Small intestine (tissue), 16 donors: ENCODE measurements at places on chromosomes 1 and 21. TPM values are rescaled to one million over a fixed set of nuclear protein-coding genes. Genes with fewer than 3 reads are reported as not detected.

- no peak overlapping the region for H3K4me3 ChIP-seq
- no peak for DNase-seq
- no peak overlapping the region for H3K27ac ChIP-seq
- no peaks in the 10 kb centered on the region for H3K27me3 ChIP-seq
These were observed 12.2 kb downstream of the HDAC1 start for GRCh38 chr1:32303997-32304622.

- H3K36me3 ChIP-seq: peaks cover 52% of the 10 kb centered on the region
- H3K4me1 ChIP-seq: peaks cover 3% of the 10 kb centered on the region
- peak overlapping the region; percentile 58 for H3K27ac ChIP-seq
- no peaks in the 10 kb centered on the region for H3K27me3 ChIP-seq
- peak overlapping the region; percentile 8 for H3K4me3 ChIP-seq
These were observed 12.4 kb downstream of the PSEN2 start for GRCh38 chr1:226882631-226883409.

- no peak overlapping the region for H3K27ac ChIP-seq
- no peaks in the 10 kb centered on the region for H3K27me3 ChIP-seq
- no peak overlapping the region for H3K4me3 ChIP-seq
- no peaks in the 10 kb centered on the region for H3K4me1 ChIP-seq
- DNase-seq: peak; percentile 48
- H3K36me3 ChIP-seq: no peaks in the 10 kb centered on the region
These were observed 67.4 kb downstream of the DMRTB1 start for GRCh38 chr1:53526451-53527101.

GRCh38 chr1:33161061-33161681 is 20.7 kb downstream of the TRIM62 start:
- H3K4me3 ChIP-seq: no peak overlapping the region
- DNase-seq: peak; percentile 47
- no peaks in the 10 kb centered on the region for H3K4me1 ChIP-seq

DNA sequence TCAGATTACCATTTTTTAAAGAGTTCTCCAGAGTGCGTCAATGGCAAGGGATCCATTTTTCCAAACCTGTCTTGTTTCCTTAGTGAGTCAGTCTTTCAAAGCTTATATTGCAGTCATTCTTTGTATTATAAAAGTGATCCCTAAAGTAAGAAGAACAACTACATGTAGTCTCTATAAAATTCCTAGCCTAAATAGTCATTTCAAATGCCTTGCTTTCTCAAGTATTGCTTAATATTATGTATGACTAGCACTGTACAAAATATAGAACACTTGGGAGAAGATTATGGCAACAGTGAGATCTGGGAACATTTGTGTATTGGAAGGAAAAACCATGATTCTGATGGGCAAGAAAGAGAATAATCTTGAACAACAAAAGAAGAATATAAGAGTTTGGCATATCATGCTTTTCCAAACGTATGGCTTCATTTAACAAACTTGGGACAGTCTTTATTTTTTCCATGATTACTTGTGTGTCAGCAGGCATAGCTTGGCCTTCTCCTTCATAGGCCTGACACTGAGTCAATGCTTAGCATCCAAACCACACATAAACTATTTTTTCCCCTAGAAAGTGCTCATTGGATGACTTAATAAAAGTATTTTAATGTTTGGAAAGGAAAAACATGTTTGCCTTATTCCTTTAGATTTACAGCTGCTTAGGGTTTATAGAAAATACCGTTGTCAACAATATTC is 547.4 kb downstream of the LTN1 start:
- no peak for DNase-seq
- no peak overlapping the region for H3K27ac ChIP-seq
- H3K36me3 ChIP-seq: no peaks in the 10 kb centered on the region
- H3K27me3 ChIP-seq: no peaks in the 10 kb centered on the region

DNA sequence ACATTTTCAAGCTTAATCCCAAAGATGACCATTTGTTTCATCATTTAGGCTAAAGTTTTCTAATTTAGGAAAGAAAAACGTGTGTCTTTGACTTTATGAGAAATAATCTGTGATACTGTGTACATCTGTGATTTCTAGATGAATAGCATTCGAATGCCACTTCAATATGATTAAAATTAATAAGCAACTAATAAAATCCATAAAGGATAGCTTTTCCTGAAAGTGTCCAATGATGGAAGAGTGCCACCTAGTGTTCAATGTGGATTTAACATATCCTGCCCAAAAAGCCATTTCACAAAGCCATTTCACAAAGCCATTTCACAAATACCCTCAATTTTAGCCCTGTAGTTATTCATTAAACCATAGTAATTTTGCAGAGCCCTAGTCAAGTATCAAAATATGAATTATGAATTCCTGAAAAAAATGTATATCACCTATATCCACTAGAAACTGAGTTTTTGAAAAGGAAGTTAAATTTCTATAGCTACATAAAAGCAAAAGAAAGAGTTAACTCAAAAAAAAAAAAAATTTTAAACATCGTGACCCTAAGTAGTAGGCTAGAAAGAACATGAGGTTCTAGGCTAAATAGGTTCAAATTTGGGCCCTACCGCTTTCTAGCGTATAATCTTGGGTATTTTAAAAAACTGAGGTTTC is 19.1 kb downstream of the NME7 start:
- peaks cover 10% of the 10 kb centered on the region for H3K4me1 ChIP-seq
- peak; percentile 72 for DNase-seq
- H3K4me3 ChIP-seq: no peak overlapping the region
- H3K27ac ChIP-seq: no peak overlapping the region
- H3K36me3 ChIP-seq: no peaks in the 10 kb centered on the region
- no peaks in the 10 kb centered on the region for H3K27me3 ChIP-seq

- peaks cover 5% of the 10 kb centered on the region for H3K4me1 ChIP-seq
- no peaks in the 10 kb centered on the region for H3K27me3 ChIP-seq
- H3K36me3 ChIP-seq: no peaks in the 10 kb centered on the region
- no peak overlapping the region for H3K27ac ChIP-seq
- H3K4me3 ChIP-seq: no peak overlapping the region
- no peak for DNase-seq
These were observed 50.1 kb upstream of the CNN3 start for GRCh38 chr1:94976971-94977548.

GRCh38 chr1:171137580-171137979 is 46.9 kb downstream of the FMO3 start:
- no peak for DNase-seq
- H3K4me3 ChIP-seq: no peak overlapping the region
- H3K27me3 ChIP-seq: no peaks in the 10 kb centered on the region
- no peak overlapping the region for H3K27ac ChIP-seq
- H3K36me3 ChIP-seq: no peaks in the 10 kb centered on the region
- no peaks in the 10 kb centered on the region for H3K4me1 ChIP-seq

DNA sequence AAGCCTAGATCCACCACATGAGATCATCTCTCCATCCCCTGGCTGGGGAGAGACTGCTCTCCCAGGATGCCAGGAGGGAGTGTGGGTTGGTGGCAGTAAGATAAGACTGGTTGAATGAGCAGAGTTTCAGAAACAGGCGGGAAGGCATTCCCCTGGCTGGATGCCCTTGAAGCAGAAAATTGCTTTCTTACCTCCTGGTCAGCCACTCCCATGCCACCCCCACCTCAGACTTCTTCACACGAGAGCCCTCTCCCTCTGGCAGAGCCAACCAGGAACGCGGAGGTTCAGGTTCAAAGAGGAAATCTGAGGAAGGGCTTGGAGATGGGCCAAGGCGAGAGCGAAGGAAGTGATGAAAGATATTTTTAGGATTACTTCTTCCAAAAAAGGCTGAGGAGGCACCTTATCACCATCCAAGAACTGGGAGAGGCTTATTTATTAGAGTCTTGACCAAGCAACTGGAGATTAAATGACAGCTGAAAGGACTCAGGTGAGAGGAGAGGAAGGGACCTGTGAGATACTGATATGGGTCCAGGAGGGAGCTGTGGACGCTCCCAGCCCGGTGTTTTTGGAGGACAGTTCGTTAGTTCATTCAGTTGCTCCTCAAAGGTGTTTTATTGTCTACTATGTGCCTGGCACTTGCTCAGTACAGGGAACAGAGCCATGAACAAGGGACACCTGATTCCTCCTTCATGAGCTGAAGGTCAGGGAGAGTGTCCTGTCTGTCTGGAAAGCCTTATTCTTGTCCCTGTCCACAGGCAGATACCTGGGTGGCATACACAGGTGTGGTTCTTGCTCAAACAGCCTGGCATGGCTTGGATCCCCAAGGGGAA is 18.9 kb upstream of the SLC26A9 start:
- H3K27me3 ChIP-seq: no peaks in the 10 kb centered on the region
- no peak for DNase-seq
- H3K27ac ChIP-seq: no peak overlapping the region

DNA sequence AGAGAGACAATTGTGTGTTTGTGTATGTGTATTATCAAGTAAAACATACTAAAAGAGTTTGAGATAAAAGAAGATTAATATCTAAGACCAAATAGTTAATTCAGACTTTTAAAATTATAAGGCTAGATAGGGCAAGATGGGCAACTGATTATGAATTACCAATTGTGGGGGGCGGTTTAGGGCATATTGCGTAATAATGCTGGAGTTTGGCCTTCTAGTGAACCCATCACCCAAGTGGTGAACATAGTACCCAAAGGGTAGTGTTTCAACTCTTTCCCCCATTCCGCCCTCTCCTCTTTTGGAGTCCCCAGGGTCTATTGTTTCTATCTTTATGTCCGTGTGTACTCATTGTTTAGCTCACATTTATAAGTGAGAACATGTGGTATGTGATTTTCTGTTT is 55.4 kb downstream of the FRRS1 start:
- H3K4me1 ChIP-seq: no peaks in the 10 kb centered on the region
- no peaks in the 10 kb centered on the region for H3K27me3 ChIP-seq
- no peak for DNase-seq
- H3K36me3 ChIP-seq: peaks cover 8% of the 10 kb centered on the region
- H3K4me3 ChIP-seq: no peak overlapping the region

DNA sequence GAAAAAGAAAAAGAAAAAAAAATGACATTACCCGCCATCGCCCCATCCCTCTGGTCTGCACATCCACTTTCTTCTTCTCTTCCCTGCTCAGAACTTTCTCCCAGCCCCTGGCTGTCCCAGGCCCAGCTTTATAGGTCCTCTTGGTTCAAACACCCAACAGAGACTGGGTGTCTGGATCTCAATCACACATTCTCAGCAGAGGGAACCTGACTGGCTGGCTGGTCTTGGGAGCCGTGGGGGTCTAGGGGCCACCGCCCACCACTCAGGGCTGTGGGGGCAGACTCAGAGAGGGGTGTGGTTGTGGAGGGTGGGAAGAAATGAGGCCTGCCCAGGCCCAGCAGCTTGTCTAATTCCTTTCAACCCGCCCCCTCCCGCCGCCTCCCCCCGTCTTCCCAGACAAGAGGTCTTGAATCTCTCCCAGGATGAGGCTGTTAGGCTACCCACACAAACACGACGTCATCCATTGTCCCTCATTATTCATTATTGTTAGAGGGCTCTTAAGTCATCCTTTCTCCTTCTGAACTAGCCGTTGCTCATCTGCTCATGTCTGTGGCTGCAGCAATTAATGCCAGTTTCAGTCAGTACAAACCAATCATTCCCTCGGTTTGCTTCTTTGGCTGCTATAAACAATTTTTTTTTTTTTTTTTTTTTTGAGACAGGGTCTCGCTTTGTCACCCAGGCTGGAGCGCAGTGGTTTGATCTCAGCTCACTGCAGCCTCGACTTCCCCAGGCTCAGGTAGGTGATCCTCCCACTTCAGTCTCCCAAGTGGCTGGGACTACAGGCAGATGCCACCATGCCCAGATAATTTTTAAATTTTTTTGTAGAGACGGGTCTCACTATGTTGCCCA is 40.6 kb upstream of the CLIC4 start:
- no peak for DNase-seq
- no peak overlapping the region for H3K4me3 ChIP-seq
- no peaks in the 10 kb centered on the region for H3K36me3 ChIP-seq
- peaks cover 2% of the 10 kb centered on the region for H3K4me1 ChIP-seq
- H3K27me3 ChIP-seq: no peaks in the 10 kb centered on the region

DNA sequence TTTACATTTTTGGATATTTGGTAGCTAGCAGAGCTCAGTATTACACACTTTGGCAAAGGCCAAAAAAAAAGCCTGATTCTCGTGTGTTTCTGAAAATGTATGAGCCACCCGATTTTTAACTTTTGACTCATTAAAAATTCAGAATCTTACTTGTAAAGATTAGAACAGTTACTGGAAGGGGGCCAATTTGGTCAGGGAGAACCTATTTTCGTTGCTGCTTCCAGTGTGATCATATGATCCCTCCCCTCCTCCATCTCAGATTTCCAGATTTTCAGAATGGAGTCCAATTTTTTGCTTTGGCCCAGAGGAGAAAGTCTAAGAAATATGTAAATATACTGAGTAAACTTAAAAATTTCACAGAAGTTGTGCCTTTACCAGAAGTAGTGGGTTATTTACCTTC is 3.2 kb upstream of the OR2AK2 start:
- no peak for DNase-seq
- no peak overlapping the region for H3K4me3 ChIP-seq
- no peaks in the 10 kb centered on the region for H3K36me3 ChIP-seq
- no peaks in the 10 kb centered on the region for H3K4me1 ChIP-seq
- no peak overlapping the region for H3K27ac ChIP-seq

- H3K36me3 ChIP-seq: no peaks in the 10 kb centered on the region
- no peak overlapping the region for H3K27ac ChIP-seq
- H3K4me3 ChIP-seq: no peak overlapping the region
- no peaks in the 10 kb centered on the region for H3K4me1 ChIP-seq
- no peak for DNase-seq
- no peaks in the 10 kb centered on the region for H3K27me3 ChIP-seq
These were observed 567.2 kb downstream of the NPHP4 start for GRCh38 chr1:5424802-5425703.

- no peaks in the 10 kb centered on the region for H3K36me3 ChIP-seq
- no peaks in the 10 kb centered on the region for H3K4me1 ChIP-seq
- no peak overlapping the region for H3K4me3 ChIP-seq
- DNase-seq: no peak
These were observed 82.6 kb downstream of the OLFML2B start for GRCh38 chr1:161940866-161941591.

- no peak overlapping the region for H3K4me3 ChIP-seq
- peaks cover 19% of the 10 kb centered on the region for H3K4me1 ChIP-seq
- DNase-seq: no peak
- no peak overlapping the region for H3K27ac ChIP-seq
These were observed 82.5 kb downstream of the PDE9A start for GRCh38 chr21:42735944-42736343.

- H3K4me1 ChIP-seq: no peaks in the 10 kb centered on the region
- H3K4me3 ChIP-seq: no peak overlapping the region
- no peak overlapping the region for H3K27ac ChIP-seq
- H3K36me3 ChIP-seq: peaks cover 2% of the 10 kb centered on the region
These were observed 19.4 kb downstream of the RRP15 start for GRCh38 chr1:218304281-218305039.

GRCh38 chr1:156421062-156421938 is 52.3 kb downstream of the RHBG start:
- H3K27ac ChIP-seq: no peak overlapping the region
- no peaks in the 10 kb centered on the region for H3K36me3 ChIP-seq
- H3K4me3 ChIP-seq: peak overlapping the region; percentile 39
- peak; percentile 76 for DNase-seq

- no peak for DNase-seq
- H3K4me3 ChIP-seq: no peak overlapping the region
- H3K27ac ChIP-seq: no peak overlapping the region
- H3K27me3 ChIP-seq: no peaks in the 10 kb centered on the region
- H3K4me1 ChIP-seq: no peaks in the 10 kb centered on the region
- no peaks in the 10 kb centered on the region for H3K36me3 ChIP-seq
These were observed 37.5 kb upstream of the RGS2 start for GRCh38 chr1:192771341-192771740.

Gene HSPA13
- 10.3 TPM for polyA plus RNA-seq

Gene WNT3A
- not detected for polyA plus RNA-seq

Gene STYXL2
- polyA plus RNA-seq: 0.07 TPM

Gene LINGO4
- not detected for polyA plus RNA-seq

Gene CFHR5
- polyA plus RNA-seq: not detected

Gene PTGS2
- polyA plus RNA-seq: 0.22 TPM

Gene AADACL3
- polyA plus RNA-seq: not detected

Gene ARMH1
- 2.1 TPM for polyA plus RNA-seq

Gene RNF186
- polyA plus RNA-seq: 41.8 TPM
